ENCODE measurements at places on chromosomes 6 and 20.

DNA sequence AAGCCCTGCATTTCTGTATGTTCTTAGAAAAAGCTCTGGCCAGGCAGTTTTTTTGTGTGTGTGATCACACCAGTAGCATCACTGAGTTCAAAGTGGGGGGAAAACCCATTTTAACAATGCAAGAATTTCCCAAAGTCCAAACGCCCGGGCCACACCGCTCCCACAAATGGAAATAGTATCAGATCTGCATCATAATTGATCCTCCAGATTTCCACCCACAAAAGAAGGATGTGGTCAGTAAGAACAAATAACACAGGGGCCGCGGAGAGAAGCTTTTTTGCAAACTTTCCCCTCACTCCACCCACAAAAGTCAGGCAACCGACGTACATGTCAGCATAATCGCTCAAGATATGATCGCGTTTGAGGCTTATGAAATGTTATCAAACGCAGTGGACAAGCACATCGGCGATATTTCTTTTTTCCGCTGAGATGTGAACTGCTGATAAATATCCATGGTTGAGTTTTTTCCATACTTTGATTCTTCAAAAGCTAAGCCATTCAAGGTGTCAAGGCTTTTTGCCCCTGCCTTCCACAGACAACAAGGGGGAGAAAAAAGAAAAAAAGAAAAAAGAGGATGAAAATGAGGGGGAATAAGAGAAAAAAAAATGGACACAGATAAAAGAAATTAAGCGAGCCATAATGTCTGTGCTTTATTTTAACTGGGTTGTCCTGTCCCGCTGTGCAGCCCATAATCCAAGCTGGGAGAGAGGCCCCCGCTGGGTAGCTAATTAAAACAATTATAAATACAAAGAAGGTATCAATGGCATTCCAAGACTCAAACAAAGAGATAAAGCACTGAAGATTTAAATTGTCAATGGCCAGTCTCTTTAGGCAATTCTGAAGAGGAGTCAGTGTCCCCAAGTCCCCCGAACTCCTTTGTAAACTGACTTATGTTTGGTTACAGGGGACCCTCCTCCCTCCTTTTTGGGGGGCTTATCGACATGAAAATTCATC lies 143.5 kb downstream of the ZFP64 start:
- DNase-seq = no peak

- no peak for DNase-seq
These were observed 154.9 kb downstream of the OR2B2 start for GRCh38 chr6:27757307-27757706.

DNA sequence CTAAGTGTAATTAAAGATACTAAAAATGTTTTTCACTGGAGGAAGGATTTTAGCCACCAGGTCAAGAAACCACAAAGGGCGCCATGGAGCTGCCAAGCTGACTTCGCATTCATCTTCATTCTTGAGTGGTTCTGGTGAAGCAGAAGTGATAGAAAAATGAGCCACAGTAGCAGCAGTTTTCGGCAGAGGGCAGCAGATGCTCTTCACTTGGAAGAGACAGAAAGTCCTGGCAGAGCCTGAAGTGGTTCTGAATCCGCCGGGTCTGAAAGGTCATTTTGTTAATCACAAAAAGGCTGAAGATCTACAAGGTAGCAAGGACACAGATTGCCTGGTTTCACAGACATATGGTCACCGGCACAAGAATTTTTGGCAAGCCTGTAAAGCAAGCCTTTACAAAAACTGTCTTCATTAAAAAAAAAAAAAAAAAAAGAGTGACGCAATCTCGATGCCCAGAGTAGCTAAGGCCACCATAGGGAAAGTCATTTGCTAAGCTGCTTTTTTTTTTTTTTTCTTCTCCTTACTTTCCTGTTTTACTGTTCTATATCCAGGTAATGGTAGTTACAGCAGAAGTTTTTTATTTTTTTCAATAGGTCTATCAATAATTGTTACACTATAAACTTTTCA lies 345.1 kb upstream of the AGPAT4 start:
- peak; percentile 65 for DNase-seq

GRCh38 chr6:2950713-2951112 lies 20.7 kb downstream of the SERPINB6 start:
- no peak for DNase-seq

- no peak for DNase-seq
These were observed 947.3 kb downstream of the KIF16B start for GRCh38 chr20:15625981-15626380.

DNA sequence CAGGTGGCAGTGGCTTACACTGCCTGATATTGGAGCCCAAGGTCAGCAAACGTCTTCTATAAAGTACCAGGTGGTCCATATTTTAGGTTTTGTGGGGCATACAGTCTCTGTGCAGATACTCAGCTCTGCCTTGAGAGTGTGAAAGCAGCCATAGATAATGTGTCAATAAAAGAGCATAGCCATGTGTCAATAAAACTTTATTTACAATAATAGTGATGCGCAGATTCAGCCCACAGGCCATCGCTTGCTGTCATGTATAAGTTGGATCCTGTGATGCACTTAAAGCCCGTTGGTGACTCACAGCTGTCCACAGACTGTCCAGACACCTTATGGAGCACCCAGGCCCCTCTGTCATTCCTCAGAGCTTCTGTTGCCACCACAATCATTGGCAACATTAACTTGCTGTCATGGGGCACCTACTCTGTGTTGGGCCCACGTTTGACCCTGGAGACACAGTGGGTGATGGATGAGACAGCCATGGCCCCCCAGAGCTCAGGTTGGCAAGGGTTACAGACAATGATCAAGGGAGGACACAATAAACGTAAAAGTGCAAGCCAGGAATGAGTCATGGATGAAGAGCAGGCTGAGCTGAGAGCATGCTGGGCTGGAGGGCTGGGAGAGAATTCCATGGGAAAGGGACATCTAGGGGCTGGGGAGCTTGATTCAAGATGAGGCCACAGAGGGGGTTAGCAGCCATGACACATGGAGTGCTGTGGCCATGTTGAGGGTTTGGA lies 173.6 kb downstream of the TAF4 start:
- no peak for DNase-seq

DNA sequence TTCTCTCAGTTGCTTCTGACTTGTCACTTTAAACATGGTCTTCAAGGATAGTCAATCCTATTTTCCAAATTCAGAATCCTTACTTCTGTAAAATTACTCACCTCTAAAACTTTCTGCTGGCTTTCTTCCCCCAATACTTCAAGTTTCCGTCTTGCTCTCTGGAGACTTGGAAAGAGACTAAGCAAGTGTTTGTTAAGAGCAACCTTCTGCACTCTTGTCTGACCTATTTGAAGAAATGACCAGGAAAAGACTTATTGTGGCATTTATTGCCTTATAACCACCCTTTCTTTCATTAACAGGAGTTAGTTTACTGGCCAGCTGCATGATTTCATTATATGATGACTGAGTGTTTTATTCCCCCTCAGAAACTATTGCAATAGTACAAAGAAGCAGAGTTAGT lies 181.0 kb downstream of the TBC1D7 start:
- DNase-seq = no peak

DNA sequence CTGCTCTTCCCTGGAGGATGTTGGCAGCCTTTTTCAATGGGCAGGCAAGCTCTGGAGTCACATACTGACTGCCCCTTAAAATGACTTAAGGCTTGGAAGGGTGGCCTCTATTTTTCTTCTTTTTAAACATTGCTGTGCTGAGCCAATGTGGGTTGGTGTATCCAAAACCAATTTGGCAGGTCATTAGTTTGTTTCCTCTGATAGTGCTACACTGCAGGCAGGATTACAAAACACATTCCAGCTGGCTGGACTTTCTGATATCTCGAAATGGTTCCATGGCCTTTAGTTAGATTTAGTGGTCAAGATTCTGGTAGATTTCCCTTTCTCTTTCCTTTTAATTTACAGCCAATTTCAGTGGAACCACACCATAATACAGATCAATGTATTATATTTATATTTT lies 28.1 kb upstream of the BMP2 start:
- no peak for DNase-seq

DNA sequence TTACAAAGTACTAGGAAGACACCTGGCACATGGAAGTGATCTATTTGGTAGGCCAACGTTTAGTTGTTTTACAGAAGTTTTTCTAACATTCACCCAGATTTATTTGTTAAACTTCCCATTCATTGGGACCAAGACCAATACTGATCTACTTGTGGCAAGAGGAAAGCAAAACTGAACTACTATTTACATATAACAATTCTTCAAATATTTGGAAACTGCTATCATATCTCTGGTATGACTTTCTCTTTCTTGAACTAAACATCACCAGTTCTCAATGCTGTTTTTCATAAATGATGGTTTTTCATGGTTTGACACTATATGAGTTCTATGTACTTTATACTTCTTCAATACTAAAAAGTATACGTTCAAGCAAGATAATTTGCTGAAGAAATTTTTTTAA lies 189.2 kb downstream of the ASCC3 start:
- DNase-seq = no peak

DNA sequence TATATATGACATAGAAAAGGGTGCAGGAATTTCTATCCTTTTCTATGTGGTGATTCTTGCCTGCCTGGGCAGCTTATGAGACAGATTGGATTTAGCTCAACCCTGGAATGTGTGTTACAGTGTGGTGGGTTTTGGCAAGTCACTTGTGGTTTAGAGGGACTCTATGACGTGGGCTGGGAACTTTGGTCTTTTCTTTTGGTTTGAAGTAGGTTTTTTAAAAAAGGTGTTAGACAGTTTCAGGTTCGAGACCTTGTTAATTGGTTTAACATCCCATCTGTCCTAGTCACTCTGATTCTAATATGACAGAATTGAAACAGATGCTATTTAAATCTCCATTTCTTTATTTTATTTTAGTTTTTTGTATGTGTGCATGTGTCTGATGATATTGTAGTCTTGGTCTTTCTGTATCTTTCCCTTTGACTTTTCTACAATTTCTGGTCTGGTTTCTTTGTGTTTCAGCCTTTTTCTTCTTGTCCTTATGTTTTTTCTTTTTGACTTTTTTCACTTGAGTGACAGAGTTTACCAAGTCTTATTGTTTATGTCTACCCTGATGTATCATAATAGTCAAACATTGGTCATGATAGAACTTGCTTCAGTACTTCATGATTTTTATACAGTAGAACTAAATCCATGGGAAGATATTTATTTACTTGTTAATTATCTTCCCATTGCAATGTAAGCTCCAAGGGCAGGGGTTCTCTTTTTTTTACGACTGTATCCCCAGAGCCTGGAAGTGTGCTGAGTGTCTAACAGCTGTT lies 174.3 kb downstream of the CDKAL1 start:
- no peak for DNase-seq

GRCh38 chr6:162852840-162853577 lies 125.2 kb downstream of the PACRG start:
- no peak for DNase-seq

GRCh38 chr20:33377366-33377765 lies 24.0 kb downstream of the CDK5RAP1 start:
- DNase-seq = no peak

GRCh38 chr6:111267764-111268333 lies 180.5 kb downstream of the SLC16A10 start:
- no peak for DNase-seq
